ENCODE measurements at places on chromosomes 2 and 18.

DNA sequence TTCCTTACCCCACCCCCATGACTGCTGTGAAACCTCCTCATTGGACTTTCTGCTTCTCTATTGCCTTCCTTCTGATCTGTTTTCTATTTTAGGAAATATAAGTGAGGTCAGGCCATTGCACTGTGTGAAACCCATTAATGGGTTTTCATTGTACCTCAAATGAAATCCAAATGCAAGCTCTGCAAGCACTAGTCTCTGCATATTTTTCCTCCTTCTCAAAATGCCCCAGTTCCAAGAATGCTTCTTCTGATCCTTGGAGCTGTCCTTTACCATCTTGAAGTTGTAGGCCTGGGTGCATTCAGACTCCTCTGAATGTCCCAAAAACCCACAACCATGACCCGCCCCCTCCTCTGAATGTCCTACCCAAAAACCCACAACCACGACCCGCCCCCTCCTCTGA is 8.2 kb downstream of the IL1A start:
- no peak for DNase-seq

- no peak for DNase-seq
Measured at GRCh38 chr2:120503793-120504571, 158.0 kb downstream of the INHBB start.

- no peak for DNase-seq
Measured at GRCh38 chr2:180063494-180064092, 56.5 kb upstream of the CWC22 start.

DNA sequence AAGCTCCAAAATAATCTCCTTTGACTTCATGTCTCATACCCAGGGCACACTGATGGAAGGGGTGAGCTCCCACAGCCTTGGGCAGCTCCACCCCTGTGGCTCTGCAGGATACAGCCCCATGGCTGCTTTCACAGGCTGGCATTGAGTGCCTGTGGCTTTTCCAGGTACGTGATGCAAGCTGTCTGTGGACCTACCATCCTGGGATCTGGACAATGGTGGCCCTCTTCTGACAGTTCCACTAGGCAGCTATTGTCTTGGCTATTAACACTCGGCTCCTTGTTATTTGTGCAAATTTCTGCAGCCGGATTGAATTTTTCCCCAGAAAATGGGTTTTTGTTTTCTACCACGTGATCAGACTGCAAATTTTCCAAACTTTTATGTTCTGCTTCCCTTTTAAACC is 634.2 kb downstream of the TSN start:
- no peak for DNase-seq

DNA sequence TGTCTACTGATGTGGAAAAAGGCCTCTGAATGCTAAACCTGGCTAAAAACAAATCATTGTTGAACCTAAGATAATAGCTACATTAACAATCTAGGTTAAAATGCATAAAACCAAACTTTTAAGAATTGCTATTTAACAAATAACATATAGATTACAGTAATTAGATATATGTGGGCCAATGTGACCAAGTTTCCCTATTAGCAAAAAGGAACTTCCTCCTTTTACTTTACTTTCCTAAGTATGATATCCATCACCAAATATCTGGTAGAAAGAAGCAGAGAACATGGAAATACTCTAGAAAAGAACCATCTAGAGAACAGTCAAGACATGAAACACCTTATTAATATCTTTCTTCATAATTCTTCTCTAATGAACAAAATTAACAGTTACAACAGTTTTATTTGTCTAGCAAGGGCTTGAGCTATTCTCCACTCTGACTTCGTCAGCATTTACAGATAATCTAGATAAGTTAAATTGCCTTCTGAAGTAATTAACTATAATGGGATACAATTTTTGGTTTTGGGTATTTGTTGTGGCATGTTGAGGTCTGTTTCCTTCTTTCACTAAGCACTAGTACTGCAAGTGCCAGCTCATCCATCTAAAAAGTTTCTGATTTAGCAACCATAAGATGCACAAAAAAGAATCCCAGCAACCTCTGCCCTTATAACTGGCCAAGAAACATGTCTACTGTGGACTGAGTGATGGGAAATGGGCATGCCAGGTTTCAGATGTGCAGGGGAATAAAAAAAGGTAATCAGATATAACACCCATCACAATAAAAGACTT is 53.3 kb downstream of the MEMO1 start:
- no peak for DNase-seq

DNA sequence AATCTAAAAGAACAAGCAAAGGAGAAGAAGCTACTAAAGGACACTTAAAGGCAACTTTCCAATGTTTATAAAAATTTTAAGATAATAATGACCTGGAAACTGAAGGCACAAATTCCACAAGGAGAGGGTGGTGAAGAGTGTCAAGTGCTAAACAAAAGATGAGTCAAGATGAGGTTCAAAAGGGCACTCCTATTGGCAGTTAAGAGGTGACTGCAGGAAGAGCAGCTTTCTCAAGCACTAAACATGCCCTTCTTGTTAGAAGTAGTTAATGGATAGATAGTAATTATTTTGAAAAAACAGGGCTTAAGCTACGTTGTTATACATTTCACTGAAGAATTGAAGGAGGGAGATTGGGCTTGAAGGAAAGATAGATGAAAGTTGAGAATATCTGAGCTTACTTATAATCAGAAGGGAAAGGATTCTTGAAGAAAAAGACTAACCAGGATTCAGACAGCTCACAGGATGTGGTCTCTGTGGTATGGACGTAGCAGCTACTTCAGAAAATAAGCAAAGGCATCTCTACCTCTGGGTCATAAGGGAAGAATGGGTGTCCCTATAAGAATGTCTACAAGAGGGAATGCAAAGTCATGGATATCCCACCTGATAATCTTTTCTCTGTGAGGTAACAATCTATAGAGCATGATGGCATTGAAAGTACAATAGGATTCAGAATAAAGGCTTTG is 454.7 kb upstream of the SLC39A10 start:
- DNase-seq, result no peak

- DNase-seq, result no peak
Measured at GRCh38 chr2:99787769-99788382, 298.1 kb upstream of the REV1 start.

- peak; percentile 67 for DNase-seq
Measured at GRCh38 chr2:75200140-75201096, 1.1 kb upstream of the TACR1 start.

All from NCI-H1092 treated with DMSO at 0.1 percent for 48 hours (cell line).